ENCODE measurements at places on chromosomes 5 and 9.

- no peak for DNase-seq
Measured at GRCh38 chr5:119322948-119323537, 32.8 kb upstream of the TNFAIP8 start.

GRCh38 chr5:168898247-168898911 lies 319.2 kb upstream of the PANK3 start:
- no peak for DNase-seq

DNA sequence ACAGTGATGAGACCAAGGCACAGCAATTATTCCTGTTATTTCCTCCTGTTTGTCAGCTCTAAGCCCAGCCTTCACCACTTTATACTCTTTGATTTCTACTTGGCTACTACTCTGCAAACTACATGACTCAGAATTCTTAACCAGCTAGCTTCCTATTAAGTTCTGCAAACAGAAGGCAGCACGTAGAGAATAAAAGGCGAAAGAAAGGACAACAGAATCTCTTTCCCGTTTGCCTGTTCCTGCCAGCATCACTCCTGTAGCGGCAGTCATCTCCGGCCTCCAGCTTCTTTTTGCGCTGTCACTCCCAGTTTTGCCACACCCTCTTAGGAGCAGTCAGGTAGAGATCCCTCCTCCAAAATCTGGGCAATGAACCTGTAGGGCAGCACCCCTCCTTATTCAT lies 29.9 kb downstream of the DPYSL3 start:
- no peak for DNase-seq

DNA sequence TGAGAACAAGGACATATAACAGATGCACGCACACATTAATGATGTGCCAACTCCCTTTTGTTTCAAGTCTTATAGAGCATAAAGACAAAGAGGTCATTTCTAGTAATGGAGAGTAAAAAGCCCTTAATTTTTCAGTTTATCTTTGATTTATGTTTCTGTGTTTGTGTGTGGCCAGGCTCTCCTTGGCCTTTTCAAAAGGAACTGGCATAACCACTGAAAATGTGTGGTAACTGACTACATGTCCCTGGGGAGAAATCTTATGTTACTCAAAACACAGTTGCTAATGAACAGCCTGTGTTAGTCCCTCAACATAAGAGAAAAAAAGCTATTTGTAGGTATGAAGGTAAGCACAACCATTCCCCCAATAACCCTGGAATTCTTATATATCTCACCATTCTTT lies 47.6 kb upstream of the SHOC1 start:
- no peak for DNase-seq

DNA sequence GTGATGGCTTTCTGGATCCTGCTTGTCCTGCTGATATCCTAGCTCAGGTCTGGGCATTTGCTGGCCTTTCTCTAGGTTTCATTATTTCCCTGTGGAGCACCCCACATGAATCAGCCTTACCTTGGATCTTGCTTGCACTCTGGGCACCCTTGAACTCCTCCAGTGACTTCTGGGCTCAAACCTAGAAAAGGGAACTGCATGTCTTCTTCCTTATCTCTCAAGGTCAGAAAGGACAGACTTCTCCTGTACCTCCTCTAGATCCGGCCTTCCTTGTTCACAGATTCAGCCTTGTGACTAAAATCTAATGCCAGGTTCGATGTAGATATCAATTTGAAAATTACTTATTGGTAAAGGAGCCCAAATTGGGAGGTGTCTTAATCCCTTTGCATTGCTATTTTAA lies 267.9 kb downstream of the PARP8 start:
- DNase-seq = no peak

GRCh38 chr9:34802916-34803315 lies 93.0 kb upstream of the CCL21 start:
- DNase-seq = no peak

GRCh38 chr5:43648499-43649124 lies 45.6 kb downstream of the NNT start:
- no peak for DNase-seq

DNA sequence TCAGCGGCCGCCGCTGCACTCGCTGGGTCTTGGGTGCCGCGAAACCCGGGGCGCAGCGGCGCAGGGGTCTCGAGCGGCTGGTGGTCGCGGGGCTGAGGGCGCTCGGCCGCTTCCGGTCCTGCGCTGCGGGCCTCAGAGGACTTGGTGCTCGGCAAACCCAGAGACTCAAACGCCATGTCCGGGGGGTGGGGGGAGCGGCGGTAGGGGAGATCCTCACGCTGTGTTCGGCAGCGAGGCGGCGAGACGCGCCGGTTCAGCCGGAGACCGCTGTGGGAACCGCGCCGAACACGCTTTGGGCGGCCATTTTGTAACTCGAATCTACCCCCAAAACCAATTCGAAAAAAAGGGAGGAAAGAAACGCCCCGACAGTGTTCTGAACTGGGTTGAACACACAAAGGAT lies 317.5 kb upstream of the CDH18 start:
- DNase-seq = no peak

DNA sequence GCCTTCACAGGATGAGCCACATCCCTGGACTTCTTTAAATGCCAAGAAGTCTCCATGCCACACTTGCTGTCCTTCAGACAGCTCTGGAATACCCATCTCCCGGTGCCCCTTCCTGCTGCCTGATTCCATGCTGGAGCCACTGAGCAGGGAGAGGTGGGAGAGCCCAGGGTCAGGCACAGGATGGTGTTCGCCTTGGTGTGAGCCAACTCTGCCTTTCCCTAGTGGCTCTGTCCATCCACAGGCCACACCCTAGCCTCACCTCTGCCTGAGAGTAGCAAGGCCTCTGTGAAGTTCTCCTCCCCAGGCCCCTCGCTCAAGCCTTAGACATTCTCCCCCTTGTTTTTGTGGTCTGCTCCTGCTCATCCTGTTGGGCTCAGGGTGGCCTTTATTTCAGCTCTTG lies 54.2 kb upstream of the ANGPTL2 start:
- no peak for DNase-seq

- DNase-seq = no peak
Measured at GRCh38 chr9:120362446-120362845, 217.5 kb downstream of the CDK5RAP2 start.

GRCh38 chr5:68370196-68370595 lies 154.6 kb downstream of the PIK3R1 start:
- no peak for DNase-seq
